Stimulated activated CD4-positive, alpha-beta T cell treated with anti-CD3 and anti-CD28 coated beads, Interleukin-2, amount 100 ng/mL, for 4 hours (primary cell): ENCODE measurements at places on chromosomes 11 and 22.

DNA sequence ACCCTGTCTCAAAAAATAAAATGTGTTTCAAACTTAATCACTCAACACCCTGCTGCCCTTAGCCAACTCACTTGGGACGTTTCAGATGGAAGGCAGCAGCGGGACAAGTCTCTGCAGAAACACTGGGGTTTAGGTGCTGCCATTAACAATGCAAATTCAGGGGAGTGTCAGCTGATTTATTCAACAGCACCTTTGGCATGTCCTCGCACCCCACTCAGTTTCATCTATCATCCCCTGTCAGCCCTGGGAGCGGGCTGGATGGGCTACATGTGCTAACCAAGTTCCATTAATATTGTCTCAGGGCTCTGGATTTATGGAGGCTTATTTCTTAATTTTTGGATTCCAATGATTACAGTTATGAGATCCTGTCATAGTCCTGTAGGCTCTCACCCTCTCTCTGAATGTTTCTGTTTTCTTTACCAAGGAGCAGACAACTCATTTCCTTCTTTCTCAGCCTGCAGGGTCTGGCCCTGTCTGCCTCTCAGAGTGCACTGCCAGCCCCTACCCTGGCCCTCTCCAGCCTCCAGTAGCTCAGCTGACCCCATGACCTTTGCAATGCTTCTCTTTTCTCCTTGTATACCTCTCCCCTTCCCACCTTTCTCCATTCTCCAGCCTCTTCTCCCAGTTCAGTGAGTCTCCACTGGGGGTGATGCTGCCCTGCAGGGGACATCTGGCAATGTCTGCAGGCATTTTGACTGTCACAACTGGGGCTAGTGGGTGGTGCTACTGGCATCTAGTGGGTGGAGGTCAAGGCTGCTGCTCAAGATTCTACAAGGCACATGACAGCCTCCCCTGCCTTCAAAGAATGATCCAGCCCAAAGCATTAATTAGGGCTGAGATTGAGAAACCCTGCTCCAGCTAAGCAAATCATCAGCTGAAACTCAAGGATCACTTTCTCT is 79.0 kb downstream of the APIP start:
- DNase-seq, result no peak

- no peak for DNase-seq
Observed at GRCh38 chr22:45059296-45059695, 49.5 kb upstream of the PHF21B start.

DNA sequence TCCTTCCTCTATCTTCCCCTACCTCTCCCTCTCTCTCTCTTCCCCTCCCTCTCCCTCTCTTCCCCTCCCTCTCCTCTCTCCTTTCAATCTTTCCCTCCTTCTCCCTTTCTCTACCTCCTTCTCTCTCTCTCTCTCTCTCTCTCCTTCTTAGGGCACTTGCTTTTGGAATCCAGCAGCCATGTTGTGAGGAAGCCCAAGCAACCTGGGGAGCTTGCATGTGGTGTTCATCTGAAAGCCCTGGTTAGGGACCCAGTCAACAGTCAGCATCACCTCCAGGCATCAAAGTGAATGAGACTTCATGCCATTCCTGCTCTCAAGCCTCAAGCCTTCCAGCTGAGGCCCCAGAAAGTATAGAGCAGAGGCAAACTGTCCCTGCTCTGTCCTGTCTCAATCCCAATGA is 65.6 kb upstream of the SHISAL1 start:
- DNase-seq, result no peak

GRCh38 chr11:12746593-12747097 is 72.4 kb downstream of the TEAD1 start:
- DNase-seq, result no peak

DNA sequence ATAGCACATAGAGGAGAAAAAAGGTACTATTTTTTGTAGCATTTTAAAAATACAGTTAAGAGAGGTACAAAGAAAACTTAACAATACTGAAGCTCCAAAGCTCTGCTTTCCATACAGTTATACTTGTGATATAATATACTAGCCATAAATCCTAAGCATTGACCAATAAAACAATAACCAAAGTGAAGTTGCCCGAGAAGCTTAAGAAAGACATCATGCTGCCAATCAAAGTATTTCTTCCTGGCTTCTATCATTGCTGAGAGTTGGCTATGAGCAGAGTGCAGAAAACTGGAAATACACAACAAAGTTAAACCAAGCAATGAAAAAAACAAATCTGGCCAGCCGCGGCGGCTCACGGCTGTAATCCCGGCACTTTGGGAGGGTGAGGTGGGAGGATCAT is 84.2 kb downstream of the RBFOX2 start:
- no peak for DNase-seq

DNA sequence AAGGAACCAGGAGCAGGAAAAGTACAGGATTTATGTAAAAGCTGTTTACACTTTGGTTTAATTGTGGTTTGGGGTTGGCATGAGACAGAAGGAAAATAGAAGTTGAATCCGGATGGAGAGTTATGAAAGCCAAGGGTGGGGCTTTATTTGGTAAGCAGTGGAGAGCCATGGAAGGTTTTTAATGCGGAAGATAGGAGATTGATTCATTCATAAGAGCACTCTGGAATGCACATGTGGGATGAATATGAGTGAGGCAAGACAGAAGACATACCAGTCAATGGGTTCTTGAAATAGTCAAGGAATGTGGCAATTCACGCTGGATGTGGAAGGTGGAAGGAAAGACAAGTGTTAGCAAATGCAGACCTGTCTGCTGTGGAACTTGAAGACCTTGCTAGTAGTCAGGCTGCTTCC is 9.3 kb upstream of the GLB1L3 start:
- DNase-seq, result no peak

GRCh38 chr11:121032546-121032945 is 8.6 kb downstream of the TBCEL start:
- no peak for DNase-seq

DNA sequence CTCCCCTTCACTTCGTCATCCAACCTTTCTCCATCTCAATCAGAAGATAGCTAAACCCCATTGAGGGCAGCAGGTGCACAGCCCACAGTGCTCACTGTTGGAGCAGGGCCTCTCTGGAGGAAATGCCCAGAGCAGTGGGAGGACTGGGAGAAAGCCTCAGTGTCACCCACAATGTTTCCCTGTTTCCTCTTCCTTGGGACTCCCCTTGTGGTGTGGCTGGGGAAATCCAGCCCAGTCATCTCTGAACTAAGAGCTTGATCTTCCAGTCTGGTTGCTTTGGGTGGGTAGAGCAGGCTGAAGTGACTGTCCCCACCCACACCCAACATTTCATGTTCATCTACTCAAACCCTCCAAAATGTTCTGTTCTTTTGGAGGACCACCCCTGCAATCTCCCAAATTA is 29.8 kb upstream of the EED start:
- DNase-seq, result no peak

GRCh38 chr22:30159561-30160353 is 79.5 kb downstream of the HORMAD2 start:
- no peak for DNase-seq
